Urinary bladder (tissue), 4 donors: ENCODE measurements at places on chromosomes 6 and 20. TPM values are rescaled to one million over a fixed set of nuclear protein-coding genes. Genes with fewer than 3 reads are reported as not detected.

DNA sequence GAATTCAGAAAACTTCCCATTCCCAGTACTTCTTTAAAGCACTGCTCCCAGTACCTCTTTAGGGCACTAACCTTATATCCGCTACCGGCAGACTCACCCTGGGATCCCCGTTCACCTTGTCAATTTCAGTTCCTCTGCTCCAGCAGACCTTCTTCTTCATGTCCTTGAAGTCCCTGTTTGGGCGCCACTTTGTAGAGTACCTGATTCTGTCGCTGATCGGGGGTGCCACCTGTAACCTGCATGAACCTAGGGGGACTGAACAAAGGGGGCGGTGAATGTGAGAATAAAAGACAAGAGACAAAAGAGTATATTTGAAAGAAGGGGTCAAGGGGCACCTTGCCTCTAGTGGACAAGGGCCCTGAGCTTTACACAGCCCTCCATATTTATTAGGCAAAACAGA lies 4.9 kb upstream of the GINS1 start:
- DNase-seq: no peak

DNA sequence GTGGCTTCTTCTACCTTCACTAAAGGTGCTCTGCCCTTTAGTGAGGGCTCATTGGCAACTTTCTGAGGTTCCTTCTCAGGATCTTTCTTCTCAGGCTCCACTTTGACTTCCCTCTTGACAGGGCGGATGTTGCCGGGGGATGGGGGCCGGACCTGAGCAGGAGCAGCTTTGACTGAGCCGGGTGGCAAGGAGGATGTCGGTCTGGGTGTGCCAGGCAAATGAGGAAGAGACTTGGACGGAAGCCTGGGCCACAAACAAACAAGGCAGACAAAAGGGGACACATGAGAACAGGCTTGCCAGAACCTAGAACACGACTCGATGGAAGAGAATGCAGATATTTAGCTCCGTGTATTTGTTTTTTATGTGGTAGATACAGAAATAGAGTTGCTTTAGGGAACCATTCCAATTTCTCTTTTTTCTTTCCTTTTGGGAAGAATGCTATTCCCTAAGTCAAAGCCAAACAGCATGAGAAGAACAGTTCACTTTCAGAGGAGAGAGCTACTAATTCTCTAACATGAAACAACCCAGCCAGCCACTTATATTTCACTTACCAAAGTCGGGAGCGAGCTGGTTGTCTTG lies 76.2 kb upstream of the BCLAF1 start:
- no peak for DNase-seq

DNA sequence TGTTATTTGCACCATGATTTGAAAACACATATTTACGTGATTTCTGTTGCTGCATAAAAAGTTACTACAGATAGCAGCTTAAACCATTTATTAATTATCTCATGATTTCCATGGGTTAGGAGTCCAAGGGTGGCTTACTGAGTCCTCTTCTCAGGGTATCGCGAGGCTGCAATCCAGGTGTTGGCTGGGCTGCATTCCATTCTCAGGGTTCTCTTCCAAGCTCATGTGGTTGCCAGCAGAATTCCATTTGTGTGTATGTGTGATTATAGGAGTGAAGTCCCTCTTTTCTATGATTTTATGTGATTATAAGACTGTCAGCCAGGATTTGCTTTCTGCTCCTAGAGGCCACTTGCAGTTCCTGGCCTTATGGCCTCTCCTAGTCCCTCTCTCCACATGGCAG lies 135.1 kb downstream of the FAM83B start:
- no peak for DNase-seq

RAD21L1 gene
- total RNA-seq: not detected

GRCh38 chr6:1372690-1373089 lies 16.7 kb upstream of the FOXF2 start:
- DNase-seq: no peak

DNA sequence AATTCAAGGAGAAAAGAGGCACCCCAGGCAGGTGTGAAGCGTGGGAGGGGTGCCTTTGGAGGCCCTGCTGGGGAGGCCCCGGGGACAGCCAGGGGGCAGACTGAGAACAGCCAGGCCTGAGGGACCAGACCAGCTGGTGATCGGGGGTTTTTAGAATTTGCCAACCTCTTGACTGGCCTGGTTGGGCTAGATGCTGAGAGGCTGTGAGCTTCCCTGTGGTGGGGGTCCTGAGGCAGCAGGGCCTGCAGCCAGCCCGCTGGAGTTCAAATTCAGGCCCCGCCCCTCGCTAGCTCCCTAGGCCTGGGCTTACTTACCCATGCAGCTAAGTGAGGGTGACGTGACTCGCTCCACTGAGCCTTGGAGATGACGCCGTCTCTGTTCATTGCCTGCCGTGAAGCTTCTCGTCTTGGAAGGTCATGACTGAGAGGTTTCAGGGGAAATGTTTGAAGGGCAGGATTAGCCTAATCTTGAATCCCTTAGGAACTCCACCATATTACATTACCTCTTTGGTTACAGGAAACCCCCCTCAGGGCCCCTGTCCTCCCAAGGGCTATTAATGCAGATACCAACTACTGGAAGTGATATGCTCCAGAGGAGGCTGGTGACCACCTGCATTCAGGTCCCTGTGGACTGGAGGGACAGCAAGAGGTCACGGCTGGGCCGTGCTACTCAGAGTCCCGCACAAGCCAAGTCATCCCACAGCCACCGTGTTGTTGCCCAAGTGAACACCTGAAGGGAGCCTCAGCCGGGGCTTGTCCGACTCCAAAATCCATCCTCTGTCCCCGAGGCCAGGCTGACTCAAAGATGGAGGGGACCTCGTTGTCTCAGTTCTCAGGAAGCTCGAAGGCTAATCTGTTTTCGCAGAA lies 73.9 kb upstream of the DUSP22 start:
- no peak for DNase-seq

- no peak for DNase-seq
Measured at GRCh38 chr6:160420969-160421556, 72.9 kb downstream of the SLC22A3 start.

DNA sequence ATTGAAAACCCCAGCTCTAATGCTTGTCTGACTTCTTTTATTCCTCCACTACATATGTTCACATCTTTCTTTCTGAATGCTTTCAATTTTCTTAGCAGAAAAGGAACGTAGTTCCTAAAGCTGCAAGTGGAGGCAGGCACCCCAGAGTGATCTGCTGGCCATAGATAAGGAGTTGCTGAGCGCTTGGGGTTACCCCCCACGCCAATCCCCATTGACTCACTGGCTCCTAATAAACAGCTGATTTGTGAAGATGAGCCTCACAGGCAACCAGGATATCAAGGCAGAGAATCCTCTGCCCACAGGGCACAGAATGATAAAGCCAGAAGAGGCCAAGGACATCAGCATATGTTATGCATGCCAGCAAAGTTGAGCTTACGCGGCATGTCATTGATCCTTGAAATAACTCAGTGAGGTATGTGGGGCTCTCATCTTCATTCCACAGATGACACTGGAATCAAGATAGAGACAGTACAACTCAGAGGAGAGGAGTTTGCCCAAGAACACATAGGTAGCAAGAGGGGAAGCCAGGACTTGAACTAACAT lies 129.1 kb upstream of the PTPRT start:
- no peak for DNase-seq

GLP1R gene
- total RNA-seq: 0.58 TPM

TOX2 gene
- total RNA-seq: 1.6 TPM
